ENCODE measurements at places on chromosomes 6 and 20.

DNA sequence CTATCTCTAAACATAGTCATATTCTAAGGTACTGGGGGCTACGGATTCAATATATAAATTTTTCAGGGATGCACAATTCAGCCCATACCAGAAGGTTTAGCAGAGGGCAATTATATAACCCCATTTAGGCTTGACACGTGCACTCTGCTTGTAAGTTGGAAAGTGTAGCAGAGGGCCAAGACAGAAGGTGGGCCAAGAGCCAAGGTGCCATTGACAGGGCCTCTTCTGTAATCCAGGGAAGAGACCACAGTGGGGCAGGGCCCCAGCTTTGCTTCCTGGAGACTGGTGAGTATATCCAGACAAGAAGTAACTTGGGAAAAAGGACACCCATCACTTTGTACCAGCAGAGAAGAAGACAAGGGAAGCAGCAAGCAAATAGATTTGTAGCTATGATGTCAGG, 672.4 kb upstream of the MARCKS start:
- no peak for DNase-seq

- no peak for DNase-seq
Observed at GRCh38 chr6:149859938-149860337, 4.2 kb downstream of the LRP11 start.

DNA sequence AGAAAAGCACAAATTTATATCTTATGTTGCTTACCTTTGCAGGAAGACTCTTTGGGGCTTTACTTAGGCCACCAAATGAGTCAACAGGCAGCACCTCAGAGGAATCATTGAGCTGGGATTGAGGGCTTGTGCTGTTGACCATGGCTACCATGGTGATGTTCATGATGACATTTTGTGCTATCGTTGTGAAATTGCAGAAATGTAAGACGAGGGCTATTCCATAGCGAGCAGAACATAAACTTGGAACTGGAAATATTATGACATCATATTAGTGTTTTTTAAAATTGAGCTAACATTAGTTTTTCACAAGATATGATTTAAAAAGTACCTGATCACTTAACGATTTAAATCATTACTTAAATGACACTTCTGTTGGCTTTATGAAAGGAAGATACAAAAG, 11.8 kb downstream of the SLC17A3 start:
- DNase-seq = no peak

- no peak for DNase-seq
Observed at GRCh38 chr6:40710626-40711330, 123.6 kb upstream of the LRFN2 start.

DNA sequence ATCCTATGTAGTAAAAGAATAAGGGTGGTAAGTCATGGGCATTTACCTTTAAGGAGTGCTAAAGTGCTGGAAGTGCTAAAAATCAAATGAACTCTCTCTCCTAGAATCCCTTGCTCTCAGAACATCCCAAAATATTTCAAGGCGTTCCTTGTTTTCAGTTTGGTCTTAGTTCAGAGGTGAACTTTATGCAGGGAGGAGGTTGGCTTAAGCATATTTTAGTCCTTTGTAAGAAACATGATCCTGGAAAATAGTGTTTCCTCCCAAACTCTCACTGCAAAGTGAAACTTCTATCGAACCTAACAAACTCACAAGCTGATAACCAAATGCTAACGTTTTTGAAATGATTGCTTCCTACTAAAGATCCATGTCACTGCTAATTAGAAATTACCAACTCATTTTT, 231.4 kb downstream of the FOXC1 start:
- DNase-seq = no peak

All from CD4-positive, alpha-beta memory T cell (primary cell).